GM12891 (cell line): ENCODE measurements at places on chromosomes 4 and X.

DNA sequence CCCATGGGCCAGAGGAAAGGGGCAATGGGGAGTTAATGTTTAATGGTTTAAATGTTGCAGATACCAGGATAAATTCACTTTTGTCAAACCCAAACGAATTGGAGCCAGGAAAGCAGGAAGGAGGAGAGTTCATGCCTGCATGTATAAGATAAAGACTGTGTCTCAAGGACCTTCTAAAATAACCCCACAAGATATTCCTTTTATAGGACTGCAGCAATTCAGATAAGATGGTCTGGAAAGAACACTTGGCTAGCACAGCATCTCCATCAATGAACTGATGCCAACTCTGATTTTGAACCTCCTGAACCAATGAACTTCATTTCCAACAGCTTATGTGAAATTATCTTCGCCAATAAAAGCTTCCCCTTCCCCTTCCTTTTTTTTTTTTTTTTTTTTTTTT lies 31.3 kb upstream of the LONRF3 start:
- DNase-seq = no peak

DNA sequence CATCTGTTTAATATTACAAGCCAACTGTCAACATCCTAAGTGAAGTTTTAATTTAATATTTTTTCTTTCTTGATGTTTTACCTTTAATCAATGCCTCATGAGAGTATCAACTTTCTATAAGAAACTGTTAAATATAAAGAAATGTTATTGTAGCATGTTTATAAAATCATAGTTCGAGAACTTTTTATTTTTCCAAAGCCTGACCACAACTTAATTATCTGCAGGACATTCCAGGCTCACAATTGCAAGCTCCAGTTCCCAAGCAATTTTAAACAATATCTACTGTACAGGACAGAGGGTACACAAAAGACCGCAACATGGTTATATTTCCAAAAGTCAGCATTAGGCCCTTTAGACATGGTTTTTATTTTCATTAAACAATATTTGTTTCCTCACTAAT lies 20.1 kb downstream of the STX18 start:
- DNase-seq = no peak

GRCh38 chrX:2799369-2799768 lies 29.4 kb upstream of the GYG2 start:
- no peak for DNase-seq

GRCh38 chr4:125428832-125429231 lies 114.1 kb downstream of the FAT4 start:
- DNase-seq = no peak

DNA sequence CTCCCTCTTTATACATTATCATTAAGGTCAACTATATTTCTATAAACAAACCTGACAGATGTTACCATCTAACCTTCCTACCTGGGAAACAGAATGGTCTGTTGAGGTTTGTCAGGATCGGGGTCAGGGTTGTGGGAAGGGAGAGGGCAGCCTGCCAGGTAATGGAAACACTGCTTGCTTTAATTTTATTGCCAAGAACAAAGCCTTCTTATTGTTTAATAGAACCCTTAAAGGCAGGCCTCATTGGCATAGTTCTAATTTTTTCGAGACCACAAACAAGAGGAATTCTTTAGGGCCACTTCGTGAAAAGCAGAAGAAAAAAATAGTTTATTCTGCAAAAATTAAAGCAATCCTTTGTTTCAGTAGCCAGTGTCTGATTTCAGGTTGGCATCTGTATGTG lies 113.2 kb downstream of the MID1 start:
- DNase-seq = no peak

- DNase-seq = no peak
These were observed 2.4 kb downstream of the MYOZ2 start for GRCh38 chr4:119138046-119138445.

GRCh38 chr4:173362666-173363065 lies 8.1 kb upstream of the SAP30 start:
- no peak for DNase-seq
